ENCODE measurements at places on chromosomes 16 and 17.
A peak's percentile ranks its signal among the peaks of the same experiment; 100 is the strongest.

DNA sequence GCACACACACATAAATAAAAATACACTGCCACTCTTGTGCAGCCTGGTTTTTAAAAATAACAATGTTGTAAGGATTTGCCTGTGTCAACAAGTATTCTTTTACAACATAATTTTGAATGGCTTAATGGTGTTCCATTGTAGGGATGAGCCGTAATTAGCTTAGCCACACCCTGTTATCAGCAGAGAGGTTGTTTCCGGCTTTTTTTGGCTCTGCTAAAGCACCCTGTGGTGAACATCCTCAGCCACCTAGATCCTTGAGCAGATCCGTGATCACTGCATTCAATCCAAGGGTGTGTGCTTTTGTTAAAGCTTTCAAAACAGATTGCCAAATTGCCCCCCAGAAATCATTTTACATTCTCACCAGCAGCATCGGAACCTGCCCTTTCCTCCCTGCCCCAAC, 7.0 kb downstream of the KATNB1 start:
- DNase-seq, result no peak

- DNase-seq, result no peak
Measured at GRCh38 chr17:3766779-3767178, 34.2 kb downstream of the ITGAE start.

DNA sequence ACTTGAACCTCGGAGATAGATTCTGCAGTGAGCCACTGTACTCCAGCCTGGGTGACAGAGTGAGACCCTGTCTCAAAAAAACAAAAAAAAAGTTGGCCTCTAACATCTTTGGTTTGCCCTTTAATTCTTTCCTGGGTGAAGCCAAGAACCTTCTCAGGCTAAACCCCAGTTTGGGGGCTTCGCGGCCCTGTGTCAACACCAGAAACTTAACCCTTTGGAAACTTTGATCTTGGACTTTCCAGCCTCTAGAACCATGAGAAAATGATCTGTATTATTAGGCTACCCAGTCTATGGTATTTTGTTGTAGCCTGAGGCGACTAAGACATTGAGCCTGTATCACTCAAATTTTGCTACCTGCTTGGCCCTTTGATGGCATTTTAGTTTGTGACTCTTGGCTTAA, 86.2 kb downstream of the CDC27 start:
- no peak for DNase-seq

DNA sequence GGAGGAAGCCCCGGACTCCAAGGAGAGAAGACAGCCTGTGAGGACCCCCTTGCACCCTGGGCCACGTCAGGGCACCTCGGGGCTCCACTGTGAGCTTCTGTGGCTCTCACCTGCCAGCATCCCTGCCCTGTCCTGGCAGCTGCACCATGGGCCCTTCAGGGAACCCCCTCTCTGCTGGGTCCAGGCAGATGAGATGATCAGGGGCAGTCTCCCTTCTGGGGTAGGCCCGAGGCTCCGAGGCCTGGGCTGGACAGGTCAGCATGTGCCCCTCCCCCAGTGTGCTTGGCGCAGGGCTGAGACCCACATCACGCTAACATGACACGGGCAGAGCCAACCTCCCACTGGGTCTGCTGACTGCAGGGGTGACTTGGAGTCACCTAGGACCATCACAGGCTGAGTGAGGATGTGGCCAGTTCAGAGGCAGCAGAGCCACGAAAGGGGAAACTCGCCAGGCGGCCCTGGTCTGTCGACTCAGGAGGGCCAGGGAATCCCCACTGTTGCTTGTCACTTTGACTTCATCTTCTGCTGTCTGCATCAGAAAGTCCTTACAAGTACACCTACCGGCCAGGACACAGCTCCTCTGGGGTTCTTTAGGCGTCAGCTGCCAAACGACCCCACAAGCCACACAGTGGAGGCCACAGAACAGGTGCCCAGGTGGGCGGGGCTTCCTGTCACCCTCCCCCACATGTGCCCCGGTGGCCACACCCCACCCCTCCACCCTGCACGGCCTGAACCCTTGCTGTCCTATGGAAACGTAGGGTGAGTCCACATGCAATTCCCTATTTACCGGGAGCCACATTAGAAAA, 2.2 kb downstream of the GALNS start:
- peak; percentile 36 for DNase-seq

GRCh38 chr17:60823515-60823914, 145.9 kb downstream of the BCAS3 start:
- DNase-seq, result no peak

GRCh38 chr17:4184811-4185210, 41.8 kb downstream of the CYB5D2 start:
- DNase-seq, result no peak

- no peak for DNase-seq
Measured at GRCh38 chr17:8753136-8753975, 5.0 kb downstream of the SPDYE4 start.
